SIG-M5 (cell line): ENCODE measurements at places on chromosomes 5 and 9.

DNA sequence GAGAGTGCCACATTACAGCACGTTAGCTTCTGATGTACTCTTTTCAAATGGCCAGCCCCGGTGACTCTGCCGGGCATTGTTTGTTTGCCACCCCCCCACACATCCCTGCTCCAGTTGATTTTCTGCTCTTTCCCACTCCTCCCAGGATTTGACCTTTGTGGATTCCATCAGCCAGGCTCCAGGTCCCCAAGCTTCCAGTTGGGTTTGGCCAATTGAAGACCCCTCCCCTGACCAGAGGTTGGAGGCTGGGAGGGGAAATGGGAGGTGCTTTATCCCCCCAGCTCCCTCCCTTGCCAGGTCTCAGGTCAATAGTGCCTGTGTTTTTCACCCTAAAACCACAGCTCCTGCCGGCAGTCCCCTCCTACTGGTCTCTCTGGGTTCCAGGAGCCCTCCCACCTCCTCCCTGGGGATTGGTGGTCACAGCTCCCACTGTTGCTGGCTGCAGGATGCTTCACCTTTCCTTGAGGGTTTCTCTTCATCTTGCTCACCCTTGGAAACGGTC, 34.9 kb downstream of the IRF1 start:
- no peak for DNase-seq

- no peak for DNase-seq
Measured at GRCh38 chr5:55699041-55699688, 13.0 kb downstream of the SLC38A9 start.

DNA sequence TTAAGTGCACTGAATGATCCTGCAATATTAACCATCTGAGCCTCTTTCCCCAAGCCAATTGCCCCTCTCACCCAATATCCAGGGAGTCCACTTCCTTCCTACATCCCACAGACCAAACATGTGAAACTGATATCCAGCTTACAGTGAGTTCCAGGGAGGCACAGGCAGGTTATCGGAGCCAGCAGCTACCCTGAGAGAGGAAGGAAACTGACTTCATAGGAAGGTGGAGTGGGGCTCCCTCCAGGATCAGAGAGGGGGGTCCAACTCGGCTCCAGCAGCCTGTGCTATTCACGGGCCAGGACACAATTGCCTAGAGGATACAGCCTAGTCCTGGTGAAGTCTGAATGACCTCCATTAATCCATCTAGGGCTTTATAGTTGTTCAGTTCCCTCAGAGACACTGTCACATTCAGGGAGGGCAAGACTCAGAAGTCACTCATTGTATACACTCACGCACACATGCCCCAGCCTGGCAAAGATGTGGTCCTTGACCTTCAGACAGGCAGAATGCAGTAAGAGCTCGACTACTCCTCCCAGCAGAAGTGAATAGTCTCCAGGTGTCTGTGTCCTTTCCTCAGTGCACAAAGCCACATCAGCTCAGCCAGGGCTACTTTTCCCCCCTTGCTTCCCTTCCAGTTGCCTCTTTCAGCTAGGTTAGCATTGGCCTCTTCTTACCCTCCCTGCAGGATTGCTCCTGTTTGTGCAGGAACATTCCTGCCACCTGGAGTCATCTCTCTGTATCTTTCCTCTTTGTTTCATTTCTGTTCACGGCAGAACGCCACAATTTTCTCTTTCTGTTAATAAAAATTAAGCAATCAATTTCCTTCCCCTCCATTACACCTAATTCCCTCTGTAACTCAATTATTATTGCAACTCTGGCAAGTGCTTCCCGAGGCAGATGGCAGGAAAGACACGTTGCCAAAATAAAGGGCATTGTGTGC, 501.7 kb downstream of the ARHGEF28 start:
- DNase-seq = no peak

DNA sequence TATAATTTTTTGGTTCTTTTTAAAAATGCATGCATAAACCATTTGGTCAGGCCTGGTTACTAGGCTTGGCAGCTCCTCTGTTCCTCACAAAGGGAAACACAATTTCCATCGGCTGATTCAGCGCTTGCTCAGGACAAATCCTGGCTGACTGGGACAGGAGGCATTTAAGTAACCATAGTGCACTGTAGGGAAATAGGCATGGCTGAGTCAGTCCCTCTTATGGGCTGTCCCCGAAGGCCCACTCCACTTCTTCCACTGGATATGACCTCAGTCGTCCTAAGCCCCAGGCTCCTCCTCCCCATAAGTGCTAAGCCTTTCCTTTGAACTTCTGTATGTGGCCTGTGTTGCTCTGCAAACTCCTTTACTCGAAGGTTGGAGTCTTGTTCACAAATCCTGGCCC, 71.2 kb upstream of the GLIS3 start:
- no peak for DNase-seq

- DNase-seq = no peak
Measured at GRCh38 chr9:133615186-133615585, 6.0 kb upstream of the FAM163B start.

GRCh38 chr5:135986891-135987401, 32.2 kb upstream of the LECT2 start:
- no peak for DNase-seq

GRCh38 chr9:124342776-124343485, 72.3 kb downstream of the PSMB7 start:
- DNase-seq = no peak

DNA sequence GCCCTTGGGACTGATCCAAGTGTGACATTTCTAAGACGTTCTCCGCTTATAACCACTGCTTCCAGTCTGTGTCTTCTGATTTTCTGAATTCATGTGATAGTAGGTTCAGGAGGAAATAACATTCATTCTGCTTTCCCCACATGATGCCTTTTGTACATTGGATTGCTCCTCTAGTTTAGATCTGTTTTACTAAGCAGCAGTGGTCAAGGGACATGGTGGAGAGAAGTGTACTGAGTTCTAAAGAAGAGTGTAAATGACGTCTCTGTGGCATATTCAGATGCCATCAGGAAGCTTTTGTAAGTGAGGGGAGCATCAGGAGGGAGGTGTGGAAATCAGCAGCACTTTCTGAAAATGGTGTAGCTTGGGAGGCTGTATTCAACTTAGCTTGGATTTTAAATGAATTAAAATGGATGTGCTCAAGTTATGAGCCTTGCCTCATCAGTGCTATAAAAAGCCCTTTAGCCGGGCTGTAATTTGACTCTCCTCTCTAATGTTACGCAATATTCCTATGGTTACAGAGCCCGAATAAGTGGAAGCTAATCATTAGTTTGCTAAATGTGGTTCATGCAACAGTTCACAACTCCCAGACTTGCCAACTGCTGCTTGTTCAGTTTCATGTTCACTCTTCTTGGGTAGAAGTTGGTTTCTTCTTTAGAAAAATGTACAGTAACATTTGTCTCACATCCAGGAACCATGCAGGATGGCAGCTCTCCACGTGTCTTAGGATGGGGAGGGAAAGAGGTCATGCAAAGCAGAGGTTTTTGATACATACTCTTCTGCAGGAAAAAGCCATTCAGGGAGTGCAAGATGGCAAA, 281.3 kb downstream of the ARHGAP26 start:
- DNase-seq = peak; percentile 88

GRCh38 chr5:34460496-34460895, 195.6 kb upstream of the RAI14 start:
- no peak for DNase-seq

DNA sequence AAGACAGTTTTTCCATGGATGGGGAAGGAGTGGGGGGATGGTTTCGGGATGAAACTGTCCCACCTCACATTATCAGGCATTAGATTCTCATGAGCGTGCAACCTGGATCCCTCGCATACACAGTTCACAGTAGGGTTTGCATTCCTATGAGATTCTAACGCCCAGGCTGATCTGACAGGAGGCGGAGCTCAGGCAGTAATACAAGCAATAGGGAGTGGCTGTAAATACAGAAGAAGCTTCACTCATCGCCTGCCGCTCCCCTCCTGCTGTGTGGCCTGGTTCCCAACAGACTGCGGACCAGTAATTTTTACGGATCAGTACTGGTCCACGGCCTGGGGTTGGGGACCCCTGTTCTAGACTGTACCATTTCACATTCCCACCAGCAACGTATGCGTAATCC, 68.3 kb upstream of the OTULINL start:
- no peak for DNase-seq

DNA sequence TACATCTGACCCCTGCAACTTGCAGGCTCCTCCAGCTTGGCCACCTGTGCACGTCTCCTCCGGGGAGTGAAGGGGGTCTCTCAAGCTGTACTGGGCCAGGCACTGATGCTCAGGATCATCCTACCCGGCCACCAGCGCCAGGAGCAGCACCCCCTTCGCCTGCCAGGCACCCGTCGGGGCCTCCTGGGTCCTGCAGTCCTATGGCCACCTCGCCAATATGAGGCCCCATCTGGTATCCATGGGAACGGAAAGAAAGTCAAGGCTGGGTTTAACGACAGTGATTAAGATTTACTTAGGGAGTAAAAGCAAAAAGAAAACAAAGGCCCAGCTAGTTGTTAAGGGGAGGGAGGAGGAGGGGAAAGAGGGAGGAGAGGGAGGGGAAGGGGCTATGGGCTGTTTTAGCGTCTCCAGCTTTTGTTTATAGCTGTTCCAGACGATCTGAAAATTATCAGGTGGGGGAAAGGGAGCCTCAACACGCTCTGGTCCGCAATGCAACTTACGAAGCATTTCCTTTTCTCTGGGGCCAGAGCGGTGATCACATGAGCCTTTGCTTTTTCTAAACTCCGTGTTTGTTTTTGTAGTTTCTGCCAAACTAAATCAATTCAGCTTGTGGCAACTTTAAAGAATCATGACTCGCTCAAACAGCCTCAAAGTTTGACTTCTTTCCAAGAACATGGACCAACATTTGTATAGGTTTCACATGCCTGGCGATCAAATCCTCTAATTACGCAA, 132.4 kb downstream of the ROR2 start:
- no peak for DNase-seq

- DNase-seq = no peak
Measured at GRCh38 chr5:98454407-98454806, 319.1 kb upstream of the RGMB start.

- DNase-seq = no peak
Measured at GRCh38 chr5:134506054-134507039, 19.1 kb upstream of the JADE2 start.

DNA sequence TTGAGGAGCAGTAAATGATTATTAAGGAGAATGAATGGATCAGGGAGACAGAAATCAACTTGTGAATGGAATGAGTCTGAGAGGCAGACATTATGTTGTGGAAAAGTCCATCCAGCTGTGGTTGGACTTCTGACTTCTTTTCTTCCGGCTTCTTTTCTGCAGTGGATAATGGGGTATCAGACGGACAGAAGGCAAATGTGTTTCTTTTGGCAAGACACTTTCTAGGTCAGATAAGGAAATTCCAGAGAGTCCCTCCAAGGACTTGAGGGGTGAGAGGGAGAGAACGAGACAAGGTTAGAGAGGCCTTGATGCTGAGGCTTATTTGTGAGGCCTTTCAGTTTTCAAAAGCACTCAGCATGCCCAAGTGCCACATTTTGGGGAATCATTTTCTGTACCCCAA, 17.1 kb upstream of the GRHPR start:
- DNase-seq = no peak

DNA sequence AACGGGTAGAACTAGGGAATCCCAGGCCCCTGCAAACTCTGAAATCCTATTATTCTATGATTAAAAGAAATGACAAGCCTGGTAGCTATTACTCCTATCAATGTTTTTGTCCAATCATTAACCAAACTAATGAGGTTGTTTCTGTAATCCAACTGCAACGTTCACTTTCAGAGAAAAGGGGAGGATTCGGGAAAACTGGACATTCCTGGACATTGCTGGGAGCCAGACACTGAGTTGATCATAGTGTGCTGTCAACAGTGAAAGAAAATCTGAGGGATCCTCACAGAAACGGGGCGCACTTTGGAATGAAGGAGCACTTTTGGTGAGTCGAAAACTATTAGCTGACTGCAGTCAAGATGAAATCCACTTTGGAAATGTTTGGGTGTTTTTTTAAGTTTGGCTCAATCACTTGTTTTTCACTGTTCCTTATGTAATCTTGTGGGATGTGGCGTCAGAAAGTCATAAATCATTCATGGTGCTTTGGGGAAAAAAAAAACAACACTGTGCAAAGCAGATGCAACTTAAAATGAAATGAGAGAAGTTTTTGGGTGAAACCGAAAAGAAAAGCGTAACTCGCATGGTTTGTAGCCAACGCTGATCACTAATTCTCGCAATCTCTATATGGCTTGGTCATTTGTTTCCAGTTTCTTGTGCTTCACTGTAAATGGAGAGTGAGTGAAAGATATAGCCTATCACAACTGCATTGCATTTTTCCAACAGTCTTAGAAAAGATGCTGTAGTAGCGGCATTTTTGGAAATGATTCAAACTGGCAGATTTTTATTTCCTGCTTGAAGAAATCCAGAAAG, 51.2 kb upstream of the ADRA1B start:
- DNase-seq = no peak

GRCh38 chr9:110025551-110026170, 182.3 kb downstream of the C9orf152 start:
- DNase-seq = no peak

DNA sequence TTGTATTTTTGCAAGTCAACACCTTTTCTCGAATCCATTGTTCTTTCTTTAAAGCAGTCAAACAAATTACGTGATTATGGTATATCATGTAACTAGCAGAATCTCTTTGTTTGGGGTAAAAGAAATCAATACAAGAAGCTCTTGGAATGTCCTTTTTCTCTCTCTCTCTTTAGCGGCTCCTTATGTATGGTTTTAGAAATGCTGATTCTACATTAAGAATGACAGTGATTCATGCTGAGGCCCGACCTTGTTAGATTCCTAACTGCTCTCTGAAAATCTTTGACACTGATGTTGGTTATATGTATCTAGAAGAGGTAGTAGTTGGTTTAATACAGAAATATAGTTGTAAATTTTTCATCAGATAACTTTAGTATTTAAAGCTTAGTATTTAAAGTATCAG, 76.4 kb downstream of the SNX24 start:
- no peak for DNase-seq

DNA sequence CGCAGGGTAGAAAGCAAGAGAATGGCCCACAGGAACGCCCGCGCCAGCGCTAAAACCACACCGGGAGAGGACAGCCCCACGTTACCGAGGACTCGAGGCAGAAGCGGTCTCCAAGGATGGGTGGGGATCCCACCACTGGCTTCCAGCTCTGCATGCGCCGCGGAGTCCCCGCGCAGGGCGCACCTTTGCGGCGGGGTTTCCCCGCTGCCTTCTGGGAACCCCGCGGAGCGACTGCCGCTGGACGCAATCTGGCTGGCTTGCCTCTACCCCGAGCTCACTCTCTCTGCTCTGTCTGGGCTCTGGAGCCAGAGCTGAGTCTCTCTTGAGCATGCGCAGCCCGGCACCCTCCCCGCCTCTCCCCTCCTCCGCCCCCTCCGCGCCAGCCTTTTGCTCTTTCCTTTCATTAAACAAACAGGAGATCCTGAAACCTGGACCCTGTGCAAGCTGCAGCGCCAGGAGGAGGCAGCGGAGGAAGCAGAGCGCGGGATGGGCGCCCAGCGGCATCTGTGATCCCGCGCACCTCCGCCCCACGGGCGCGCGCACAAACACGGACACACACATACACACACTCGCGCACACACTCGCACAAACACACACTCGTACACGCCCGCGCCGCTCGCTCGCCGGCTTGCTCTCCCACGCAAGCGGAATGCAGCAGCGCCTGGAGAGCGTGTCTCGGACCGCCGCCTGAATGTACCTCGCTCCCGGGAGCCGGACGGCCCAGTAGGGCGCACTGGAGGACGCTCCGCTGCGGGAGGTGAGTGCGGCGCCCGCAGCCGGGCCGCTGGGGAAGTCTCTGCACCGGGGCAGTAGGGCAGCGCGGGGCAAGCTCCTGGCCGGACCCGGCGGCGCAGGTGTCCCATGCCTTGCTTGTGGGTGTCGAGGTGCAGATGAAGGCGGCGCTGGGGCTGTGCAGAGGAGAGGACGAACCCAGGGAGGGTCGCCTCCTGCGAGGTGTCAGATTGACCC, at the start of gene PLPPR1:
TSS of gene PLPPR1 (plus strand) at position 382 of the 969 bp plus-strand sequence.
- no peak for DNase-seq
